Vagina (tissue), 2 donors: ENCODE measurements at places on chromosomes 7 and 10.

DNA sequence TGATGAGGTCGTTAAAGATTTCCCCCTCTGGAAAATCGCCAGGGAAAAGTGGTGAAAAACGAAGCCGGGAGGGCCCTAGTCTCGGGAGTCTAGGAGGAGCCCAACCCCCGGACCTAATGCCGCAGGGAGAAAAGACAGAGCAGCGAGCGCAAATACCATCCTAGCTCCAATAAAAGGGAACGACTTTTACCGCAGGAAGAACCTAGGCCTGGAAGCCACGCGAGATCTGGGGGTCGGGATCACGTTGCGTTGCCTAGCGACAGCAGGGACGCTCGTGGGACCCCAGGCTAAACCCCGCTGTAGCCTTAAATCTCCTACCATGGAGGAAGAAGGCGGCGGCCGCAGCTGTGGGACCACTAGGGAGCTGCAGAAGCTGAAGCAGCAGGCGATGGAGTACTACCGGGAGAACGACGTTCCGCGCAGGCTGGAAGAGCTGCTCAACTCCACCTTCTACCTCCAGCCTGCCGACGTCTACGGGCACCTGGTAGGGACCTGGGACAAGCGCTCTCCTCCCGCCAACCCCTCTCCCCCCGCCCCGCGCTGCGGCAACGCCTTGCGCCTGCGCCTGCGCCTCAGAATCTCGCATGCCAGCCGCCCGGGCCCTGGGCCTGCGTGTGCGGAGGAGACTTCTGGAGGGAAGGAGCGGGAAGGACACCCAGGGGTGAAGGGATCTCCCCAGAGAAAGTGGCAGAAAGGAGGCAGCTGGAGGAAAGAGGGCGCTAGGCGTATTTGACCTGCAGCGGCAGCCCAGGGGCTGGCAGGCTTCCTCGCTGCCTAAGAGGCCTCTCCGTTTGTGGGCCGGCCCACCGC lies at the start of gene ENO4:
ENO4 (plus strand) TSS at position 252 of the 810 bp plus-strand sequence; CDS start at position 320, 68 bp downstream.
- DNase-seq, result no peak

- no peak for DNase-seq
Measured at GRCh38 chr10:71995449-71995848, 31.3 kb downstream of the CHST3 start.

GRCh38 chr7:155263581-155264143 lies 34.0 kb upstream of the INSIG1 start:
- no peak for DNase-seq

DNA sequence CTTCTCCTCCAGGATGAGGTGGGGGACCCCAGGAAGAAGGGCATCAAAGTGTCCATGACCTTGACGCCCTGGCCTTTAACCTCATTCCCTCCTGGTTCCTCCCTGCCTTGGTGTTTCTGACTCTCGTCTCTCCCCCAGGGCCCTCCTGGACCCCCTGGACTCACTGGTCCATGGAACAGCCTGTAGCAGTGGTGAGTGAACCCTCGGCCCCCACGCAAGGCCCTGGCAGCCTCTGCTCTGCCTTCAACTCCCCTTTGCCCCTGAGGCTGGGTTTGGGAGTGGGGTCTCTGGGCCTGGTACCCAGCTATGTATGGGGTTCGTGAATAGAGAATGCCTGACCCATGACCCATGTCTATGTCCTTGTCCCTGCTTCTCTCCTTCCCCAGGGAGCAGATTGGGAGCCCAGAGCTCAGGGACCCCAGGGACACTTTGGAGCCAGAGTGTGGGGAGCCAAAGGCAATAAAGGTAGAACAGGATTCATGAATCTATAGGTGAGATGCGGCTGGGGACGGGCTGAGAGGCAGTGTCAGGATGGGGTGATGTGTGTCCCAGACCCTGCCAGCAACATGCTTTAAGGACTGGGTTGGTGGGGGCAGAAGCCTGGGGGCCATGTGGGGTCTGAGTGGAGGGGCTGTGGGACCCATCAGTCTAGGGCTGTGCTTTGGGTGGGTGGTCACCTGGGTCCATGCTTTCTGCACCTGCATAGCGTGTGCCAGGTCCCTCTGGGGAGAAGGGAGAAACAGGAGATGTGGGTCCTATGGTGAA lies 18.4 kb upstream of the VOPP1 start:
- no peak for DNase-seq

DNA sequence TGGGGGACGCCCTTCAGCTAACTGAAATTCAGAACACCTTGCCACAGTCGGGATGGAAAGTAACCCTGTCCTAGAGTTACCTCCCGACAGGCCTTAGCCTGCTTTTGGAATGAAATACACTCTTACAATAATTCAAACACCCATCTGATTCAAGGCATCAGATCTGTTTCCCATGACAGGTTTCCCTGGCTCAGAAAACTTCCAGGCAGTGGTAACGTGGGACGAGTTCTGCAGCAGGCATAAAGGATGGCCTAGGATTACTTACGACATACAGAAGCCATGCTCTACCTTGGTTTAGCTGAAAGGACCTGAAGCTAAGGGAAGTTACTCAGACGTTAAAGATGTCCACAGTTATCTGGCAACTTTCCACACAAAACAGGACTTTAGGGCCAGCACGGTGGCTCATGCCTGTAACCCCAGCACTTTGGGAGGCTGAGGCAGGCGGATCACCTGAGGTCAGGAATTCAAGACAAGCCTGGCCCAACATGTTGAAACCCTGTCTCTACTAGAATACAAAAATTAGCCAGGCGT lies 5.0 kb downstream of the PAXIP1 start:
- DNase-seq, result no peak

DNA sequence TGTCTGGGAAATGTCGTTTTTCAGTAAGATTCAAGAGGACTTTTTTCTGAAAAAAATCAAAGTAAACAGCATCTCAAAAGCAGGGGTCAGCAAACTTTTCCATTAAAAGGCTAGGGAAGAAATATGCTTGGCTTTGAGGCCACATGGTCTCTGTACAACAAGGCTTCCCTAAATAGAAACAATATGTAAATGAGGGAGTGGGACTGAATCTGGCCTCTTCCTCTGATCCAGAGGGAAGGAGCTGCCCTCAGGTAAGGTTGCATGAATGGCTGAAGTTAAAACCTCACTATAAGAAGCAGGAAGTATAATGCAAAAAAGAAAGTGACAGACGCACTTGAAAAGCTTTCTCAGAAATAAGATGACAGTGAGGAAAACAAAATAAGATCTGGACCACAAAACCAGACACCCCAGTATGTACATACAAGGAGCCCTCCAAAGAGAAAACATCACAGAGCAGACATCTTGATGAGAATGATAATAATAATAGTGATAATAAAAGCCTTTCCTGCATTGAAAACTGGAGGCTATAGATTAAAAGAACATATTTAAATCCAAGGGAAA lies 115.2 kb downstream of the PLXNA4 start:
- DNase-seq, result no peak

DNA sequence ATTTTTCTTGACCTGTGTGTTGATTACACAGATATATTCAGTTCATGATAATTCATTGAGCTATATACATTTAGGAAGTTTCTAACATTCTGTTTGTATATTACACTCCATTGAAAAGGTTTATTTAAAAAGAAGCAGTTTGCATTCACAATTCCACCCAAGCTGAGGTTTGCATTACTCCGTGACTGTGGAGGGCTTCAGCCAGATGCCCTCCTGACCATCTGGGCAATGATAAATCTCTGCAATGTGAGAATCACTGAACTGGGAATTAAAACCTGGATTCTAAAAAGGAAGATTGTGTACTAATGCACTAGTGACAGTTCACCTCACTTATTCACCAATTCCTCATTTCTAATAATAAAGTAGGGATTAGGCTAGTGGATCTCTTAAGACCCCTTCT lies 36.4 kb upstream of the CYP2C9 start:
- no peak for DNase-seq

DNA sequence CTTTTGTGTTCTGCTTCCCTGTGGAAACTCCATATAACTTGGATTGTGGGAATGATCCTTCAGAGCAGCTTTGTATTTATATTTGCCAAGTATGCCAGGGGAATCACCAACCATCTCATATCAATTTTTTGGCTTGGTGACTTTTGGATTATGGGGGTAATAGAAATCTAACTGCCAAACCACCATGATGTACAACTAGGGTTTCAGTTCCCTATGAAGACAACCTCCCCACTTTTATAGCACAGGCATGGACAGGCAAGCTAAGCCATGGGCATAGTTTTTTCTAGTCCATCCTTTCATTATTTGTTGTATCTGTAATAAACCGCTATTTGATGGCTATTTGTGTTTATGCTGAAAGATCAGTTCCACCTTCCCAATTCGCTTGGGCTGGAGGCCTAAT lies 17.7 kb downstream of the NPY start:
- no peak for DNase-seq

DNA sequence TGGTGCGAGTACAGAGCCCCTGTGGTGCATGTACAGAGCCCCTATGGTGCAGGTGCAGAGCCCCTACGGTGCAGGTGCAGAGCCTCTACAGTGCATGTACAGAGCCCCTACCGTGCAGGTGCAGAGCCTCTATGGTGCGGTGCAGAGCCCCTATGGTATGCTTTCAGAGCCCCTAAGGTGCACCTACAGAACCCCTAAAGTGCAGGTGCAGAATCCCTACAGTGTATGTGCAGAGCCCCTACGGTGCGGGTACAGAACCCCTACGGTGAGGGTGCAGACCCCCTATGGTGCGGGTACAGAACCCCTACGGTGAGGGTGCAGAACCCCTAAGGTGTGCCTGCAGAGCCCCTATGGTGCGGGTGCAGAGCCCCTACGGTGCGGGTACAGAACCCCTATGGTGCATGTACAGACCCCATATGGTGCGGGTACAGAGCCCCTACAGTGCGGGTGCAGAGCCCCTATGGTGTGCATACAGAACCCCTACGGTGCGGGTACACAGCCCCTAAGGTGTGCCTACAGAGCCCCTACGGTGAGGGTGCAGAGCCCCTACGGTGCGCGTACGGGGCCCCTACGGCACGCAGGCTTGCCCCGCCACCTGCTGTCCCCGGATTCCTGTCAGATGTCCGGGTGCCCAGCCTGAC lies 53.5 kb downstream of the MGMT start:
- DNase-seq, result no peak

DNA sequence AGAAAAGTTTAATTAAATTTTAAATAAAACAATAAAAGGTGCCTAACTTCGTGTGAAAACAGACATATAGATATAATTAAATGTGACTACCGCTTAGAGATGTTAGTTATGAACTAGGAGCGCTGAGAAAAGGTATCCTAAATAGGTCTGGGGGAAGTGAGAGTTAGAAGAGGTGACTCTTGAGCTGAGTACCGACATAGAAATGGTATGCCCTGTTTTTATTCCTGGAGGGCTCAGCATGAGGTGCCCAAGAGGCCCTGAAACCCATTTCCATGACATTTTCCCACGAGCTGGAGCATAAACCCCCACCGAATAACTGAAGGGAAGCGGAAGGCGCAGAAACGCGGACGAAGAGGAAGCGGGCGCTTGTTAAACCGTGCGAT lies 433 bp upstream of the STARD3NL start:
- DNase-seq, result no peak

- no peak for DNase-seq
Measured at GRCh38 chr7:5203183-5203537, 13.1 kb downstream of the WIPI2 start.

DNA sequence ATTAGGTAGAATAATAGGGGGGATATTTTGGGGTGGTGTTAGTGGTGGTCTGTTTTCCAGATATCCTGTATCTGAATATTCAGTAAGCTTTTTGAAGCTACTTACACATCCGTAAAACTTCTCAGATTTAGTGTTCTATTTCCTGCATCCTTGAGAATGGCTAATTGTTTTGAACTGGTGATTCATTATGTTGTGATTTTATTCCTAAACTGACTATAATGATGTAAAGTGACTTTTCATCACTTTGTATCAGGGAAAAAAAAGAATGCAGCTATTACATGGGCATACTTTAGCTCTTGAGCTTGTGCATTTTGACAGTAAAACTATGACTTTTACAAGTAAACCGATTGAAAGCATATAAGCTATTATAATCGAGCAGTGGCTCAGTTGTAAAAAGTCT lies 18.2 kb downstream of the WAC start:
- DNase-seq, result no peak

DNA sequence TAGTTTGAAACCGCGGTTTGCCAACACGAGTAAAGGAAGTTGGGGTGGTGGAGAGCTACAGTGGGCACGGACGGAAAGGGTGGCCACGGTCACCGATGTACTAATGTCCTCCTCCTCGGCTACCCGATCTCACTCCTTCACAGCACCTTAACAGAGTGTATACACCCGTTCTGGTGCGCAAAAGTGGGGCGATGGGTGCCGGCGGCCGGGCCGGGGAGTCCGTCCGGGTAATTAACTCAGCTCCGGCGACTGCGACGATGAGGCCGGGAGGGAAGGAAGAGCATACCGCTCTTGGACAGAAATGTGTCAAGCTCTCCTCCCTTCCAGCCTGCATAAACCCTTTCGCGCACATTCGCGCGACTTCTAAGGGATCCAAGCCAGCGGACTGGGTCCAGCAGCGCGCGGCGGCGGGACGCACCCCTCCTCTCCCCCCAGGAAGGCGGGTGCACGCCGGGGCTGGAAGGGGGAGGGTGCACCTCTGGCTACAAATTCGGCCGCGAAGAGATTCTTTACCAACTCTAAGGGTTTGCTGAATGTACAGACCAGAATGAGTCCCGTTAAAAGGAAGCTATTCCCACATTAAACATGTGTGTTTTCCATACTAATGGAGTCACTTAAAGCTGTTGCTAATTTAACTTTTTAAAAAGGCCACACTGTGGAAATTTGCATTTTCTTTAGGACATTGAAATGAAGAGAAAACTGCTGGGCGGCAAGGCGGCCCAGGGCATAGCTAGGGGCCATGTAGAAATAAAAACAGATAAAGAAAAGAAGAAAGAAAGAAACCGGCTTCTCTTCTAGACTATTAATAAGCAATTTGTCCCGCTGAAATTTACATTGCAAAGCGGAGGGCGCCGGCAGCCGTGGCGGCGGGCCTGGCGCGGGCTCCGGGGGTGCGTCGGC lies 6.6 kb upstream of the EBF3 start:
- DNase-seq, result no peak

GRCh38 chr7:15305002-15305600 lies 256.7 kb downstream of the AGMO start:
- DNase-seq, result no peak

DNA sequence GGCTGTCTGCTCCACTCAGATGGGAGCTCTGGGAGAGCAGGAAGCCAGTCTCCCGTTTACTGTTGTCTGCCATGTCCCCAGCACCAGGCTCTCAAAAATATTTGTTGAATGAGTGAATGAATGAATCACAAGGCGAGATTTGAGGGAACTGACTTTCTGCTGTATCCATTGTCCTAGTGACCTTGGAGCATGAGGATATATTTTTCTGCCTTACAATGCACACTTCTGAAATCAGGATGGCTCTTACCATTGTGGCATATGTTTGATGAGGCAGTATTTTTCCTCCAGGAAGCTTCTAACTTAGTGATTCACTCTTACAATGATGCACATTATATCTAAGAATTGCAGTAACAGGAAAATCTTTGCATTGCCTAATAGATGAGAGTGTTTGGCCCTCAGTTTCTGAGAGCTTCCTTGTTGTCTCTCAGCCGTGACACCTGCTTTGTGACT lies 136.4 kb downstream of the RPS24 start:
- DNase-seq, result no peak

DNA sequence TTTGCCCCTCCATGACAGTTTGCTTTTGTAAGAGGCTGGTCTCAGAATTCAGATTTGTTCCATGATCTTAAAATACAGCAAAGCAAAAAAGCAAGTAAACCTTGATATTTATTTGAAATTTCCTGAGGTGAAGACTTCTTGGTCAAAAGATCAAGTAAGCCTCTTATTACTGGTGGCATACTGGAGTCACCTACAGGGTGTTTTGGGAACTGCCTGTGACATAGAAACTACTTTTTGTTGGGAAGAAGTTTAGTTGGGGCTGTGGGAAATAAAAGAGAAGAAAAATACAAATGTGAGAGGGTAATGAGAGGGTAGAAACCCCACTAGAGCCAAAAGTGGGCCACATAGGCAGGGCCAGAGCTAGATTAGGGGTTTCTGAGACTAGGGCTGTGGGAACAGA lies 217.9 kb downstream of the OTUD1 start:
- no peak for DNase-seq
